ENCODE measurements at places on chromosomes 12 and 14.

DNA sequence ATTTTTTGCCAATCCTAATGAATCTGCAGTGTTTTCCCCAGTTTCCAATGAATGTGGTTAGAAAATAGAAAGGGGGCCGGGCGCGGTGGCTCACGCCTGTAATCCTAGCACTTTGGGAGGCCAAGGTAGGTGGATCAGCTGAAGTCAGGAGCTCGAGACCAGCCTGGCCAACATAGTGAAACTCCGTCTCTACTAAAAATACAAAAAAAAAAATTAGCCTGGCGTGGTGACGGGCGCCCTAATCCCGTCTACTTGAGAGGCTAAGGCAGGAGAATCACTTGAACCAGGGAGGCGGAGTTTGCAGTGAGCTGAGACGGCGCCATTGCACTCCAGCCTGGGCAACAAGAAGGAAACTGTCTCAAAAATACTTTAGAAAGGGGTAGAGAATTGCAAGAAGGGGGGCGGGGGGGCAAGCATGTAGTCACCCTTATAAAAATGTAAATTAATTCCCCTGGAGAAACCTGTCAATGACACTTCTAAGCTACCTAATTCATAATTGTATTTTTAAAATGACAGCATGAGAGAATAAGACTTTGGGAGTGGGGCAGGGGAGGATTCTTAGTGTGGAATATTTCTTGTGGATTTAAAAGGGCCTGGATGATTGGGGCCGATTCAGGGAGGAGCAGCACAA is 1.7 kb downstream of the KLHDC2 start:
- DNase-seq = no peak

DNA sequence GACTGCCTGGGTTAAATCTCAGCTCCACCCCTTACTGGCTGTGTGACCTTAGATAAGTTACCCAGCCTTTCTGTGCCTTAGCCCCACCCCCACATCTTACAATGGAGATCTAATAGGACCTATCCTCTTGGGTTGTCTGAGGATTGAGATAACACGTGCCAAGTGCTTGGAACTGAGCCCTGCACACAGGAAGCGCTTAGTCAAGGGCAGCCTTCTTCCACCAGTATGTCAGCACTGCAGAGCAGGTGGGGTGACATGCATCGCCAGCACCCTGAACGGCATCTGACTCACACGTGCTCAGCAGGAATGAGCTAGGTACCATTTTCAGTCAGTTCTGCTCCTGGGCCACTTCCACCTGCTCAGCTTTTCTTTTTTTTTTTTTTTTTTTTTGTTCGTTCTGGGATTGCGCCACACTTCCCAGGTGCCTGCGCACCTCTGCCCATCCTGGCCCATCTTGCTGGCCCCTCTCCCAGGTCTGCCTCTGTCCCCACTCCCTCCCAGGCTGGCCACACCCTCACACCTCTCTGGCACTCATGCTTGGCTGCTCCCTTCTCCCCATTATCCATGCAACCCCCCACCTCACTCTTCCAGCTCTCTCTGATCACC is 19.6 kb downstream of the LGMN start:
- no peak for DNase-seq

- DNase-seq = no peak
Observed at GRCh38 chr12:67523538-67523937, 125.0 kb upstream of the DYRK2 start.

DNA sequence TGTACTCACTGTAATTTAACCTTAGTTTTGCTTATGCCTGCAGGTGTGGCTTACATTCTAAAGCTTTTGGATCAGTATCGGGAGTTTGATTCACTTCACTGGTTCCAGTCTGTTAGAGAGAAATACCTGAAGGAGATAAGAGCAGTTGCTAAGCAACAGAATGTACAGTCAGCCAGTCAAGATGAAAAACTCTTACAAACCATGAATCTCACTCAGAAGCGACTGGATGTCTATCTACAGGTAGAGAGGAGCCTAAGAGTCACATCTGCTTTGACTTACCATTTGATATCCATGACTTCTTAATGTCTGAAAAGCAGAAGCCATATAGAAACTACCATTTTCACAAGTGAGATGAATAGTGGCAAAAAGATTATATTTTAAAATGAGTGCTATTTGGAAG is 56.5 kb downstream of the WASHC4 start:
- DNase-seq = no peak
